Neural progenitor cell (in vitro differentiated cells): ENCODE measurements at places on chromosomes 5 and 9. TPM values are rescaled to one million over a fixed set of nuclear protein-coding genes. Genes with fewer than 3 reads are reported as not detected.

- no peaks in the 10 kb centered on the region for H3K4me1 ChIP-seq
- H3K27ac ChIP-seq, result no peak overlapping the region
- no peak for DNase-seq
- H3K36me3 ChIP-seq, result no peaks in the 10 kb centered on the region
- H3K4me3 ChIP-seq, result no peak overlapping the region
Measured at GRCh38 chr5:76690037-76690679, 25.8 kb upstream of the F2R start.

DNA sequence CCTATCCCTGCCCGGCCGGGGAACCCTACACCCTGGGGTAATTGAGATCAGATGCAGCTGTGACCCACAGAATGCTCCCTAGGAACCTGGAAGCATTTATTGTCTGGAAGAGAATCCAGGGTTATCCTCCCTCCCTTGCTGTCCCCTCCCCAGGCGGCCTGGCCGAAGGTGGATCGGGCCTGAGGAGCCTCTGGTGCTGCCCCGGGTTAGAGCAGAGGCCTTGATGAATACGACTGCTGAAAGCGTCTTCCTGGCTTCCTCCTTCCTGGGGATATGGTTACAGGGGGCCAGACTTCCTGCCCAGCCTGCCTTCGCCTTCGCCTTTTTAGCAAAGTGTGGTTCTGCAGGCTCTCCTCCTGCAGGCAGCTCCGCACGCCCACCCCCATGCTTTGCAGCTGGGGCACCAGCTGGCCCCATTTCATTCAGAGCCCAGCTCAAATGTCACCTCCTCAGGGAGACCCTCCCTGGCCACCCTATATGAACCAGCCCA, 22.5 kb upstream of the PTGS1 start:
- H3K4me1 ChIP-seq, result no peaks in the 10 kb centered on the region
- H3K36me3 ChIP-seq, result no peaks in the 10 kb centered on the region
- peaks cover 57% of the 10 kb centered on the region for H3K27me3 ChIP-seq
- H3K4me3 ChIP-seq, result no peak overlapping the region
- no peak for DNase-seq

The LCN9 gene
- total RNA-seq, result 2.4 and 6.6 TPM in 2 replicates

The INSL6 gene
- total RNA-seq, result not detected in 2 replicates

The DCTN3 gene
- total RNA-seq, result 45.6 and 98.3 TPM in 2 replicates

GRCh38 chr5:30475429-30475828, 718.1 kb upstream of the CDH6 start:
- DNase-seq, result no peak
- no peak overlapping the region for H3K27ac ChIP-seq
- no peak overlapping the region for H3K4me3 ChIP-seq
- H3K36me3 ChIP-seq, result no peaks in the 10 kb centered on the region
- H3K4me1 ChIP-seq, result no peaks in the 10 kb centered on the region

GRCh38 chr9:27538647-27539046, 9.0 kb upstream of the MOB3B start:
- H3K4me3 ChIP-seq, result no peak overlapping the region
- no peak overlapping the region for H3K27ac ChIP-seq
- no peak for DNase-seq
- peaks cover 22% of the 10 kb centered on the region for H3K4me1 ChIP-seq
- no peaks in the 10 kb centered on the region for H3K36me3 ChIP-seq

DNA sequence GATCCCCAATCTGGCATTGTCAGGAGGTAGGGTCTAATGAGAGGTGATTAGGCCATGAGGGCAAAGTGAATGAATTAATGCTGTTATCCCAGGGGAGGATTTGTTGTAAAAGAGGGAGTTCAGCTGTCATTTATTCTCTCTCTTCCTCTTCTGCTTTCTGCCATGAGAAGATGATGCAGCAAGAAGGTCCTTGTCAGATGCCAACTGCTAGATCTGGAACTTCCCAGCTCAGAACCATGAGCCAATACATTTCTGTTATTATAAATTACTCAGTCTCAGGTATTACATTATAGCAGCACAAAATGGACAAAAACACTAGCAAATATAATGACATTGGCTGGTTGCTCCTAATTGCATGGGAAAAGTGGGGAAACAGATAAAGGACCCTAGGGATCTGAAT, 15.6 kb upstream of the BICD2 start:
- no peaks in the 10 kb centered on the region for H3K4me1 ChIP-seq
- no peak overlapping the region for H3K27ac ChIP-seq

- H3K36me3 ChIP-seq, result no peaks in the 10 kb centered on the region
- no peak for DNase-seq
- no peak overlapping the region for H3K27ac ChIP-seq
- H3K4me1 ChIP-seq, result no peaks in the 10 kb centered on the region
- no peaks in the 10 kb centered on the region for H3K27me3 ChIP-seq
- H3K4me3 ChIP-seq, result no peak overlapping the region
Measured at GRCh38 chr5:109714592-109714991, 24.9 kb downstream of the MAN2A1 start.

GRCh38 chr5:121688781-121689180, 162.9 kb upstream of the FTMT start:
- no peaks in the 10 kb centered on the region for H3K36me3 ChIP-seq
- no peak overlapping the region for H3K4me3 ChIP-seq
- H3K27ac ChIP-seq, result no peak overlapping the region
- DNase-seq, result no peak
- no peaks in the 10 kb centered on the region for H3K27me3 ChIP-seq
- no peaks in the 10 kb centered on the region for H3K4me1 ChIP-seq

The SLC1A1 gene
- total RNA-seq, result 12.5 and 16.2 TPM in 2 replicates

GRCh38 chr5:67431191-67431590, 234.6 kb upstream of the CD180 start:
- H3K27ac ChIP-seq, result no peak overlapping the region
- no peaks in the 10 kb centered on the region for H3K4me1 ChIP-seq
- DNase-seq, result no peak
- no peaks in the 10 kb centered on the region for H3K36me3 ChIP-seq
- H3K4me3 ChIP-seq, result no peak overlapping the region

GRCh38 chr5:81768935-81769452, 18.1 kb upstream of the SSBP2 start:
- no peak for DNase-seq
- no peaks in the 10 kb centered on the region for H3K36me3 ChIP-seq
- H3K27ac ChIP-seq, result no peak overlapping the region
- H3K4me3 ChIP-seq, result no peak overlapping the region
- no peaks in the 10 kb centered on the region for H3K27me3 ChIP-seq
- peaks cover 4% of the 10 kb centered on the region for H3K4me1 ChIP-seq

GRCh38 chr9:137492464-137493363, 33.6 kb upstream of the NSMF start:
- H3K4me1 ChIP-seq, result no peaks in the 10 kb centered on the region
- no peak for DNase-seq
- no peaks in the 10 kb centered on the region for H3K27me3 ChIP-seq
- no peak overlapping the region for H3K27ac ChIP-seq
- no peak overlapping the region for H3K4me3 ChIP-seq

DNA sequence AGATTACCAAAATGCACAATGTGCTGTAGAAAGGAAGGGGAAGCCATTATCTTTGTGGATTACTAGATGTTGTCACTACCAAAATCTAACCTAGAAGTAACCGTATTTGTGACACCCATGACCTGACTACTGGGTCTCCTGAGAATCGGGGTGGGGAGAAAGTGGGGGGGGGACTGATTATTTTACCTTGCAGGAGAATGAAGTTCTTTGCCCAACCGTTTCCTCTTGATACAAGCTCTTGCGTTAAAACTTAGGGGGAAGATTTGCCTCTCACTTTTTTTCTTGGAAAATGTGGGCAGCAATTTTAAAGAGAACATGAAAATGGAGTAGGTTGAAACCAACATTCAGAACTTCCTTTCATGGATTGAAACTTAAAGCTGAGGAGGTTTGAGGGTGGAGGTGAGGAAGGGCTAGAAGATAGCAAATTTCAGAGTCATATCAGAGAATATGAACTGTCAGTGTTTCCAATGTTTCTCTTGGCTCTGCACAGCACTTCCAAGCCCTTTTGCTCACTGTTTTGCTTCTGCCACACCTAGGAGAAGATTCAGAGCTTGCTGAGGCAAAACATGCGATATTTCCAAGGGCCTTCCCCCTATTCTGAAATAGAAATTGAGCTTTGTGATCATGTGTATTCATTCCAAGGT, 280.8 kb downstream of the AOPEP start:
- H3K36me3 ChIP-seq, result no peaks in the 10 kb centered on the region
- H3K27ac ChIP-seq, result no peak overlapping the region
- H3K4me3 ChIP-seq, result no peak overlapping the region
- H3K27me3 ChIP-seq, result peaks cover 39% of the 10 kb centered on the region

GRCh38 chr5:999032-999501, 9.5 kb upstream of the NKD2 start:
- no peak overlapping the region for H3K27ac ChIP-seq
- DNase-seq, result no peak
- no peaks in the 10 kb centered on the region for H3K4me1 ChIP-seq
- no peaks in the 10 kb centered on the region for H3K36me3 ChIP-seq
- H3K27me3 ChIP-seq, result peaks cover 31% of the 10 kb centered on the region
- no peak overlapping the region for H3K4me3 ChIP-seq

The DPYSL3 gene
- 414 and 462 TPM in 2 replicates for total RNA-seq

DNA sequence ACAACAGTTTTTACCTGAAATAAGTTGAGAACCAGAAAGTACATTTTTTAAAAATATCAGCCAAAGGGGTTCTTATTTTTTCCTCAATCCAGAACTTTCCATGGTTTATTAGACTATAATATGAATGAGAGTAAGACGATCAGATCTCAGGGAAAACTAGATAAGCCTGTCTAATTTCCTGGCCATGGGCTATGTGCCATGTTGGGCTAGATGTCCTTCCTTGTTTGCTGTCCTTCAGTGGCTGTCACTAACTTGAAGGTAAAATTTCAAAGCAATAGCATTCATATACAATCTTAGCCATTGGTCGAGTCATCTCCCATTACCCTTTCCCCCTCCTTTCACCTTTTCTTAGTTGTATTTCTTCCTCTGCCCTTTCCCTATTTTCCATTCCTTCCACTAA, 179.5 kb upstream of the PPP1R2B start:
- H3K27me3 ChIP-seq, result no peaks in the 10 kb centered on the region
- no peaks in the 10 kb centered on the region for H3K36me3 ChIP-seq
- peak overlapping the region; percentile 66 for H3K27ac ChIP-seq
- H3K4me1 ChIP-seq, result peaks cover 32% of the 10 kb centered on the region
- H3K4me3 ChIP-seq, result peak overlapping the region; percentile 8

DNA sequence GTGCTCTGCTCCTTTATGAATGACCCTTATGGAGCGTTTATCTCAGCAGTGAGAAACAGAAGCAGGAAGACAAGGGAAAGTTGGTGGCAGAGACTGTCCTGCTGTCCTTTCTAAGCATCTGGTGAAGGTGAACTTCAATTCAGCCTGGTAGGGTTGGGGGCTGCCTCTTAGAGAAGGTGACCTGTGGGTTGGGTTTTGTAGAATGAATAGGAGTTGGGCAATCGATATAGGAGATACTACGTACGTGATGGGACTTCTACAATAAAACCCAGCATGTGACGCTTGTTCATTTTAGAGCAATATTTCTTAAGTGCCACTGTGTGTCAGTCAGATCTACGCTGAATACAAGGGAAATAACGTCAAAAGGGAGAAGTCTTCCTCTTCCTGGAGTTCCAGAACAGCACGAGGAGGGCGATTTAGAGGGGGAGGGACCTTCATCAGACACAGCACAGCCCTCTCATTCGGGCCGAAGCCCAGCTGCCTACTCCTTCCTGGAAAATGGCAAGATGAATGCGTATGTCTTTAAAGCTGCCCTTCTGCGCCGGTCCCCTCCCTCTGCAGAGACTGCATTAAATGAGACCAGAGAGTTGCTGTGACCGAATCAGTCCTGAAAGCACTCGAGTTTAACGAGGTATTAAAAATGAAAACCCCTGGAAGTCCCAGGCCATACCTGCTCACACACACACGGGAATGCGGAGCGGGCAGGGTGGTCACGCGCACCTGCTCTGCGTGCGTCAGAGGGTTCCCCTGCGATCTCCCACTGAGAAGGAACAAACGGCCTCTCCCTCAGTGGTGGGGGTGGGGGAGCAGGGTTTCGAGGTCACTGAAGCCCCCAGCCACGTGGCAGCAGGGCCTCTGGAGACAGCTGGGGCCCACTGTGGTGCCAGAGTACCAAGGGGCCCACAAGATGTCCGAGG, 85.3 kb upstream of the SARDH start:
- peaks cover 51% of the 10 kb centered on the region for H3K4me1 ChIP-seq
- no peak overlapping the region for H3K4me3 ChIP-seq
- no peaks in the 10 kb centered on the region for H3K27me3 ChIP-seq
- peak overlapping the region; percentile 63 for H3K27ac ChIP-seq
- DNase-seq, result no peak
- no peaks in the 10 kb centered on the region for H3K36me3 ChIP-seq

DNA sequence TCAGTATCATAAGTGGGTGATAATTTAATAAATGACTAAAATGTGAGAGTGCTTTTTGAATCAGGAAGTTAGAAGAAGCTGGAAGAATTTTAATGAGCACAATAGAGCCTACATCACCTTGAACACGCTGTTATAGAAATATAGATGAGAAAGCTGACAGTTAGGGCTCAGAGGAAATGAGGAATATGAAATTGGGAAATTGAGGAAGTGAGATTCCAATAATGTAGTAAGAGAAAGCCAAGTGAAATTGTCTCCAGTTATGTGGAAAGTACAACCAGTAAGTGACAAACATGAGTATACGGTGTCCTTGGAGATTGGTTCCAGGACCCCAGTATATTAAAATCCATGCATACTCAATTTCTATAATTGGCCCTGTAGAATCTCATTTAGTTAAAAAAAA, 235.9 kb upstream of the FAM174A start:
- H3K36me3 ChIP-seq, result no peaks in the 10 kb centered on the region
- no peak for DNase-seq
- no peak overlapping the region for H3K27ac ChIP-seq
- H3K4me1 ChIP-seq, result no peaks in the 10 kb centered on the region
- H3K27me3 ChIP-seq, result no peaks in the 10 kb centered on the region

The HAPLN1 gene
- 2.3 and 5.7 TPM in 2 replicates for total RNA-seq

The FANCC gene
- 27.0 and 49.6 TPM in 2 replicates for total RNA-seq

- no peaks in the 10 kb centered on the region for H3K4me1 ChIP-seq
- H3K36me3 ChIP-seq, result no peaks in the 10 kb centered on the region
- no peak overlapping the region for H3K27ac ChIP-seq
- no peak overlapping the region for H3K4me3 ChIP-seq
Measured at GRCh38 chr5:6792911-6793471, 79.8 kb downstream of the TENT4A start.

- no peaks in the 10 kb centered on the region for H3K27me3 ChIP-seq
- H3K4me3 ChIP-seq, result no peak overlapping the region
- DNase-seq, result peak; percentile 21
- H3K4me1 ChIP-seq, result no peaks in the 10 kb centered on the region
- H3K36me3 ChIP-seq, result no peaks in the 10 kb centered on the region
- H3K27ac ChIP-seq, result no peak overlapping the region
Measured at GRCh38 chr9:5799314-5799713, 33.6 kb downstream of the ERMP1 start.

The FAM221B gene
- not detected in 2 replicates for total RNA-seq

DNA sequence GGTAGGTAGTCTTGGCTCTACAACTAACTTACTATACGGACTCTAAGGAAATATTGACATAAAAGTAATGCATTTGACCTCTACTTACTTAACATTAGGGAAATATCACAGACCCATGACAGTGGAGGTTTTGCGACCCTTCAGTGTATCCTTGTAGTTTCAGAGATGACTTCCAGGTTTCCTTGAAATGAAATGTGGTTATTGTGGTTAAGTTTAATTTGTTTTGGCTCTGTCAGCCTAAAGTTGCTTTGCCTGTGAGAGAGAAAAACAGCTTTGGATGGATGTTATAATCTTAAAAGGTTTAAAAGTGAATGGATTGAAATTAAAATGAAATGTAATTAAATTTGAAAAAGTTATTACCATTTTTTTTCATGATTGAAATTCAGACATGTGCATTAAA, 42.9 kb downstream of the LRRTM2 start:
- peaks cover 12% of the 10 kb centered on the region for H3K36me3 ChIP-seq
- H3K4me3 ChIP-seq, result no peak overlapping the region
- no peak for DNase-seq
- H3K4me1 ChIP-seq, result peaks cover 8% of the 10 kb centered on the region

The GABRA6 gene
- not detected in 2 replicates for total RNA-seq

- no peaks in the 10 kb centered on the region for H3K36me3 ChIP-seq
- H3K27me3 ChIP-seq, result no peaks in the 10 kb centered on the region
Measured at GRCh38 chr9:116951588-116952435, 264.7 kb downstream of the TRIM32 start.
